ENCODE measurements at places on chromosomes 4 and X.

GRCh38 chr4:150318527-150318926 lies 240.3 kb downstream of the DCLK2 start:
- DNase-seq: no peak

DNA sequence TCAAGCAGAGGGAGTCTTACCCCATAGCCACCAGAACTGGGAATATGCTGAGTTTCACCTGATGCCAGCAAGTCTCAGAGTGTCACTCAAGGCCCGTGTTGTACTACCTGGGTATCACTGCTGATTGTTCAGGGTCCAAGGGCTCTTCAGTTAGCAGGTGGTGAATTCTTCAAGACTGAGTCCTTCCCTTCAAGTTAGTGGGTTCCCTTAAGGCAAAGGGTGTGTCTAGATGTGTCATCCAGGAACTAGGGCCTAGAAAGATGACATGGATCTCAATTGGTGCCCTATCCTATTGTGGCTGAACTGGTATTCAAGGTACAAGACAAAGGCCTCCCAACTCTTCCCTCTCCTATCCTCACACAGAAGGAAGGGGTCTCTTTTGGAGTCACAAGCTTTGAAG lies 159.9 kb upstream of the DIPK2B start:
- no peak for DNase-seq

- no peak for DNase-seq
Observed at GRCh38 chr4:179344861-179345260, 1902.6 kb upstream of the AGA start.

DNA sequence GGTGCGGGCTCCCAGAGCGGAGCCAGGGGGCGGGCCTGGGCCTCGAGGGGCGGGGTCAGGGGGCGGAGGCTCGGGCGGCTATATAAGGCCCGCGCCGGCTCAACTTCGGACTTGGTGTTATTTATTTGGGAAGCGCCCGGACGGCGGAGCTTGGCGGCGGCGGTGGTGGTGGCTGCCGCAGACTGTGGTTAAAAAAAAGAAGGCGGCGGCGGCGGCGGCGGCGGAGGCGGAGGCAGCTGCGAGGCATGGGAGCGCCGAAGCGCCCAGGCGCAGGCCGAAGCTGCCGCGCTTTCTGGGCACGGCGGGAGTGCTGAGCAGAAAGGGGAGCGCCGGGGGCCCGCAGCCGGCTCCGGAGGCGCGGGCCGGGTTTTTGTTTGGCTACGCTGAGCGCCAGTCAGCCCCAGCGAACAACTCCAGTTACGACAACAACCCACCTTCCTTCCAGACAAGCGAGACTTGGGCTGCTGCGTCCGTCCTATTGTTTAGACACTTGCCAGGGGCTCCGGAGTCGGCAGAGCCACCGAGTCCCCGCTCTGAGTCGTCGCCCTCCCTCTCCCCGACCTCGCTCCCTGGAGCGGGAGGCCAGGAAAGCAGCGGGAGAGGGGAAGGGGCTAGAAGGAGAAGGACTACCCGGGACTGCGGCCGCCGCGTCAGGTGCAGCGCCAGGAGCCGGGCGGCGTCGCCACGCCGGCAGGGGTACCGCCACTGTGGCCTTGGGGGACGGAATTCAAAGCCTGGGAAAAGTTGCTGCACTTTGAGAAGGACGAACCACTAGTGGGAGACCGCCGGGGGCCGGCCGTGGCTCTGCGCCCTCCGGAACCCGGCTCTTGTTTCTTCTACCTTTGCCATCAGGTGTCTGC lies at the start of gene SLIT2:
Gene SLIT2, plus strand, starts transcription at position 110 of the 860 bp plus-strand sequence. CDS start 1,911 bp downstream, outside the sequence.
- DNase-seq: peak; percentile 9

GRCh38 chrX:66035667-66036066 lies 4.2 kb downstream of the VSIG4 start:
- no peak for DNase-seq

DNA sequence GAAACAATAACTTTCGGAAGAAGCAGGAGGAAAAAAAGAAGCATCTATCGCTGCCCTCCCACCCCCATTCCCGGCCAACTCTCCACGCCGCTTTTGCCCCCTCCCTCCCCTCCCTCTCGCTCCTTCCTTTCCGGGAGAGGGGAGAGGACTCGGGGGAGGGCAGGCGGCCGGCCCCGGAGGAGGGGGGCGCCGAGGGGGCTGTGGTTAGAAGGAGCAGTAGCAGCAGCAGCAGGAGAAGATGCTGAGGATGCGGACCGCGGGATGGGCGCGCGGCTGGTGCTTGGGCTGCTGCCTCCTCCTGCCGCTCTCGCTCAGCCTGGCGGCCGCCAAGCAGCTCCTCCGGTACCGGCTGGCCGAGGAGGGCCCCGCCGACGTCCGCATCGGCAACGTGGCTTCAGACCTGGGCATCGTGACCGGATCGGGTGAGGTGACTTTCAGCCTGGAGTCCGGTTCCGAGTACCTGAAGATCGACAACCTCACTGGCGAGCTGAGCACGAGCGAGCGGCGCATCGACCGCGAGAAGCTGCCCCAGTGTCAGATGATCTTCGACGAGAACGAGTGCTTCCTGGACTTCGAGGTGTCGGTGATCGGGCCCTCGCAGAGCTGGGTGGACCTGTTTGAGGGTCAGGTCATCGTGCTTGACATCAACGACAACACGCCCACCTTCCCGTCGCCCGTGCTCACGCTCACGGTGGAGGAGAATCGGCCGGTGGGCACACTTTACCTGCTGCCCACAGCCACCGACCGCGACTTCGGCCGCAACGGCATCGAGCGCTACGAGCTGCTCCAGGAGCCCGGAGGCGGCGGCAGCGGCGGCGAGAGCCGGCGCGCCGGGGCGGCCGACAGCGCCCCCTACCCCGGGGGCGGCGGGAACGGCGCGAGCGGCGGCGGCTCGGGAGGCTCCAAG lies 1.3 kb downstream of the PCDH7 start:
- no peak for DNase-seq

DNA sequence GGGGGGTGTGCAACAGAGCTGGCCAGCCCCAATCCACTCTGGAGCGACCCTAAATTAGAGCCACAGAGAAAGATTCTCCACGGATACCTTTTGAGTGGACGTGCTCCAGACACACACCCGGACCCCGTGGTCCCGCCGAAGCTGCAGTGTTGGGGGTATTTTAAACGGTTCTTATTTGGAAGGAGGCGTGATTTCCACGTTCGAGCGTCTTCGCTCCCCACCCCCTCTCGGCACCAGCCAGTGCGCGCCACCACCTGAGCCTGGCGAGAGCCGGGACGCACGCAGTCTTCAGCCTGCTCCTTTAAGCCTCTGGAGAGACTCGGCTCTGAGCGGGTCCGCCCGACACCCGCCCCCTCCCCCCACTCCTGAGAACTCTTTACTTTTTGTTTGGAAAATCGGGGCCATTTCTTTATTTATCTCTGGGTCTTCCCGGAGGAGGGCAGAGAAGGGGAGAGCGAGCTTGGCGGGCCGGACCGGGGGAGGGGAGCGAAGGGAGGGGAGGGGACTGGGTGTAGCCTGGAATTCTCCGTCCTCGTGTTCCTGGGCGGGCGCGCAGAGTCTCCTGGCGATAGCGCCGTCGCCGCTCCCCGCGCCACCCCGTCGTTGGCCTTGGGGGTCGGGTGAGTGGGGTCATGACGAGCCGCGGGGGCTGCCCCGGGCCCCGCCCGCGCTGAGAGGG lies 668 bp upstream of the PTCHD1 start:
- DNase-seq: no peak

DNA sequence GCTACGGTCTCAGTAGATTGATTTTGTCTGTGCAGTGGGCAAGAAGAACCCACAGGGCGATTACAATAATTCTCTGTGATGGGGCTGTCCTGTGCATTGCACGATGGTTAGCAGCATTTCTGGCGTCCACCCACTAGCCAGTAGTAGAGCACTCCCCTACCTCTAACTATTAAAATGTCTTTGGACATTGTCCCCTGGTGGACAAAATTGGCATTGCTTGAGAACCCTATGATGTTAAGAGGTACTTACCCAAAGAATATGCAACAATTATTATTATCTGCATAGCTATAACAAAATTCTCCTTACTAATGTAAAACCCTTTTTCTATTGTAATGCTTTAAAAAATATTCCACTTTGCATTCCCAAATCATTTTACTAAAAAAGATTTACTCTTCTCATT lies 109.5 kb upstream of the VCX3A start:
- no peak for DNase-seq

DNA sequence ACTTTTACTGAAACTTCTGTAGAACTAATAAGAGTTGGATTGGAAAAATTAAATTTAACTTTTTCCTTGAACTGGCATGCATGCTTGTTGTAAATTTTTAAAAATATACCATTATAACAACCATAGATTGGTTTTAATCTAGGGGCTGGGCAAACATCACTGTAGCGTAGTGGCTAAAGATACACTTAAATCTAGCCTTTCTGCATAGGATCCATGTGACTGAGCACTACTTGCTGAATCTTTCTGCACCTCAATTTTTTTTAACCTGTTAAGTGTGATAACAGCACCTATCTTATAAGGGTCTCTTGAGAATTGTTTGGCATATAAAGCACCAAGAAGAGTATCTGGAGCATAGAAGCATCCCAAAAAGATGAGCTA lies 4.1 kb downstream of the ANXA10 start:
- DNase-seq: no peak

DNA sequence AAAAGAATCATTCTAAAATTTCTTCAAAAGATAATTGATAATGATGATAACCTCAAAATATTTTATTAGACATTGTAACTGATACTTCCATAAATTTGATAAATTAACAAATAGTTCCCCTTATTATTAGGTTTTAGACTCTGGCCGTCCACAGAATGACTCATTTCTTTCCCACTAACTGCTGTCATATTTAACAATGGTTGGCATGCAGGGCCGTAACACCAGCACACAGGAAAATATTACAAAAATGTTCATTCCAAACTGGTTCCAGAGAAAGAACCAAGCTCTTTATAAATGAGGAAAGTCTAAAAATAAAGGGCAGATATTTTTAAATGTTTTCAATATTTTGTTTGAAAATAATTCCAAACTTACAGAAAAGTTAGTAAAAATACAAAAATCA lies 28.2 kb downstream of the WDFY3 start:
- no peak for DNase-seq

GRCh38 chr4:42632653-42633382 lies 24.1 kb downstream of the ATP8A1 start:
- no peak for DNase-seq

DNA sequence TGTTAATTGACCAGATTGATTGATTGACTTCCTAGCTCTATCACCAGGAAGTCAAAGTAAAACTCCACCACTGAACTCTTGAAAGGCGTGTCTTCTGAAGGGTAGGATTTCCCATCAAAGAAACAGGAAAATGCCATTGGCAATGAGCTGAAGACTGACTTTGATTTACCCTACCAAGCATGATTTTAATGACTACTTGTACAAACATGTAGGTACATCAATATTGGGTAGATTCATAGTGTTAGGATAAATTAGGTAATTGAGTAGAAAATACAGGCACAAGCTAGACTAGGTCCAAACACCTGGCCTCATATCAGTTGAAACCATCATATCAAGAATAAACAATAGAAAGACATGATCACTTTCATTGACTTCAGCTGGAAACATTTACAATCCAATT lies 53.2 kb upstream of the ATXN3L start:
- no peak for DNase-seq

- DNase-seq: no peak
Observed at GRCh38 chr4:8103421-8104390, 54.9 kb downstream of the ABLIM2 start.

- DNase-seq: no peak
Observed at GRCh38 chrX:153578200-153578835, 20.6 kb downstream of the CCNQ start.

- no peak for DNase-seq
Observed at GRCh38 chr4:121270389-121270788, 106.3 kb upstream of the TNIP3 start.

GRCh38 chr4:105088110-105088879 lies 58.4 kb upstream of the TET2 start:
- DNase-seq: no peak

- no peak for DNase-seq
Observed at GRCh38 chr4:22030307-22030706, 81.7 kb upstream of the KCNIP4 start.

GRCh38 chr4:152996111-152996571 lies 60.0 kb downstream of the FHDC1 start:
- no peak for DNase-seq

GRCh38 chr4:38413524-38414341 lies 250.3 kb upstream of the KLF3 start:
- DNase-seq: no peak
